OCI-LY7 (cell line): ENCODE measurements at places on chromosomes 1 and 21. TPM values are rescaled to one million over a fixed set of nuclear protein-coding genes. Genes with fewer than 3 reads are reported as not detected.

The SEC16B gene
- total RNA-seq, result not detected in 2 replicates

The HSPB7 gene
- total RNA-seq, result not detected in 2 replicates

The OR2G6 gene
- total RNA-seq, result not detected in 2 replicates

GRCh38 chr1:92899780-92900179, 61.5 kb downstream of the DIPK1A start:
- no peak for DNase-seq
